ENCODE measurements at places on chromosomes 7 and 10.

GRCh38 chr7:97506728-97507127, 225.2 kb upstream of the TAC1 start:
- DNase-seq = no peak

DNA sequence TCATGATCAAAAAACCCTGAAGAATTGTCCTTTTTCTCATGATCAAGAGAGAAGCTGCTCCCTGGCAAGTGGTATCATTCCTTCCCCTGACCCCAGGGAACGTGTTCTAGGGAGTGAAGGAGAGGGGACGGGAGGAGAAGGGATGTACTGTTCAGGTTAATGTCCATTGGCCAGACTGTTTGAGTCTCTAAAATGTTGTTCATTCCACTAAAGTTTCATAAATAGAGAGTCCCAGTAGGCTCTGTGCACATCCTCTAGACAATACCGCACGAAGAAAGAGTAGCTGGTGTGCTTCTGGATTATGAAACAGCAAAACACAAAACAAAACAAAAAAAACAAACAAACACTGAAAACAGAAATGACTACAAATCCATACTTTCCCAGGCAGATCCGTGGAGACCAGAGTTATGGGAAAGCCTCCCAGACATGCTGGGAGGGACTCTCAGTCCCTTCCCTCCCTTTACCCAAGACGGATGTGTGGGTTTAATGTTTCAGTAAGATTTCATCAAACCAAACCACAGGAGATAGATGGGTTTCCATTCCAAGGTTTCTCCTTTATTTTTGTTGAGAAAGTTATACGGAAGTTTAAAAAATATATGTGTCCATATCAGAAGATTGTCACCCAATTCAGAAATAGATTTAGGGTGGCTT, 66.5 kb upstream of the TNS3 start:
- no peak for DNase-seq

DNA sequence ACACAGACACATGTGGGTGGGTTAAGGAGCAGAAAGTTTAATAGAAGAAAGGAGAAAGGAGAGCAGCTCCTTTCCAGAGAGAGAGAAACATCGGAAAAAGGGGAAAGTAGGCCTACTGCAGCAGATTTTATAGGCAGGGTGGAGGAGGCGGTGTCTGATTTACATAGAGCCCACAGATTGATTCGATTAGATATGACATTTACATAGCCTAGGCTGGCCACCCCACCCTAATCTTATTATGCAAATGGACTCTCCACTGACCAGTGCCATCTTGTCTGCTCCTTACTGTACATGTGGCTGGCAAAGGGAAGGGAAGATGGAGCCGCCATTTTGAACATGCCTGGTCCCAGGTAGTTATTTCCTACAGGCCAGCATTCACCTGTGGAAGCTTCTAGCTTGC, 38.7 kb upstream of the SCIN start:
- no peak for DNase-seq

DNA sequence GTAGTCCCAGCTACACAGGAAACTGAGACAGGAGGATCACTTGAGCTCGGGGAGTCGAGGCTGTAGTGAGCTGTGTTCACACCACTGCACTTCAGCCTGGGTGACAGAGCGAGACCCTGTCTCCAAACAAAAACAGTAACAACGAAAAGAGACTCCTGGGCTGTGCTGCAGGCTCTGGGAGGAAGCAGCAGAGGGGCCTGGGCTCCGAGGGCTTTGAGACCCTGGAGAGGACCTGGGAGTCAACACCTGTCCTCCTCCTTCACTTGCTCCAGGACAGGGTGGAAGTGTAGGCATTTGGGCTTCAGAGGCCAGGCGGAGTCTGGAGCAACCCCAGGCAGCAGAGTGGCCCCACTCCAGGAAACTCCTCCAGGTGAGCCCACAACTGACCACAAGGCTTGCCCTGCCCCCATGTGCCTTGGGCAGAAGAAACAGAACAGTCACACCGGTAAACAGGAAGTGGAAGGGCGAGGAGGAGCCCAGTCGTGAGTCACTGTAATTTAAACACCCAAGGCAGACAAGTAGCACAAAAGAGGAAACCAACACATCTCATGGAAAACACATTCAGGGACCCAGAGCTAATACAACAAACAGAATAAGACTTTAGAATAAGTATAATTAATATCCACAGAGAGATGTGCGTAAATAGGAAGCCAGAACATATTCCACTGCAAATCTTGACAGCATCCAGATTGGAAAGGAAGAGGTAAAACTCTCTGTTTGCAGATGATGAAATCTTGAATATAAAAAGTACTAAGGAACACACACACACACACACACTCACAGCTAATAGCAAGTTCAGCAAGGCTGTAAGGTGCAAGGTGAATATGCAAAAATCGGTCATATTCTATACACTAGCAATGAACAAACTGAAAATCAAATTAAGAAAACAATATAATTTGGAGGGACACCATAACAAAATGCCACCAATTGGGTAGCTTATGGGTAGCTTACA, 20.5 kb upstream of the RASGEF1A start:
- no peak for DNase-seq

DNA sequence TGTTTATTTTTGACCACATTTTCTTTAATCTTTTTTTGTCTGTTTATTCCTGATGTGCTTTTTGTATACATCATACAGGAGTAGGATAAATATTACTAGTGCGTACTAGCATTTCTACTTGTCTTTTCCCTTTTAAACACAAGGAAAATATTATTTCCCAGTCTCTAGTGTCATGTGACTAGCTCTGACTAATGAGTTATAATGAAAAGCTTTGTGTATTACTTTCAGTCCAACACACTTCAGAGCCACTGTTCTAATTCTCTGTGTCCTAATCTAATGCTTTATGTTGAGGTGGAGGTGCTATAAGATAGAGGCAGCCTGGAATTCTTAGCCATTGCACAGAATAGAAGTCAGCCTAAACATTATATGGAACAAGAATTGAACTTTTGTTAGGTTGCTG, 65.0 kb upstream of the RAB18 start:
- no peak for DNase-seq

- DNase-seq = no peak
Observed at GRCh38 chr10:37619336-37619735, 238.1 kb downstream of the ZNF248 start.

DNA sequence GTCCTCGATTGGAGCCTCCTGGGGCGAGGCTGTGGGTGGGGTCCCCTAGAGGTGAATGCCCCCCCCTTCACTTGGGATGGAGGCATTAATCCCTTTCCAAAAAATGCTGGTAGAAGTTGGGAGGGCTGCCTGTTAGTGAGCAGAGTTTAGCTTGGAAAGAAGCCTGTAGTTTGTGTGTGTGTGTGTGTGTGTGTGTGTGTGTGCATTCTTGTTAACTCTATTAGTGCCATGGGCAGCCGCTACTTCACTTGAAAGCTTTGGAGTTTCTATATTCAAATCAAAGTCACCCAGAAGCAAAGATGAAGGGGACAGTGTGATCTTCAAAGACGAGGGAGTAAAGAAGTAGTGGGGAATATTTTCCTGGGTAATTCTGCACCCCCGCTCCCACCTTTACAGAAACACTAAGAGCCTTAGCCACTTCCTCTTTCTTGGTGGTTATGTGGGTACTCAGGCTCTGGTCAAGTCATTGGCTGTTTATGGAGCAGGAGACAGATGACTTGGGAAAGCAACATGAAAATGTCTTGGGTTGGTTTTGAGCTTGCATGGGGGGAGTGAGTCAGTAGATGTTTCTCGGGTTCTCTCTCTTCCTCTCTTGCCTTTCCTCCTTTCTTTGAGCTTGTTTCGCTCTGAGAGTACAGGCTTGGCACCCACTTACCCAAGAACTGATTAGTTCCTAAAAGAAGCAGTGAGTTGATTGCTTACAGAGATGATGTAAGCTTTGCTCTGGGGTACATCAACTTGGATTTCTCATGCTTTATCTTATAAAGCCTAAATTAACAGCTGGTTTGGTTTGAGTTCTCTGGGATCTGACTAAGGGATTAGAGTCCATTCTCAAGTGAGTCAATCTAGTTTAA, 35.9 kb downstream of the TCF7L2 start:
- DNase-seq = no peak

- DNase-seq = no peak
Observed at GRCh38 chr7:151821226-151821625, 55.7 kb downstream of the PRKAG2 start.

- DNase-seq = no peak
Observed at GRCh38 chr10:103244666-103245271, 918 bp upstream of the RPEL1 start.

- no peak for DNase-seq
Observed at GRCh38 chr7:69961436-69961835, 363.2 kb downstream of the AUTS2 start.

DNA sequence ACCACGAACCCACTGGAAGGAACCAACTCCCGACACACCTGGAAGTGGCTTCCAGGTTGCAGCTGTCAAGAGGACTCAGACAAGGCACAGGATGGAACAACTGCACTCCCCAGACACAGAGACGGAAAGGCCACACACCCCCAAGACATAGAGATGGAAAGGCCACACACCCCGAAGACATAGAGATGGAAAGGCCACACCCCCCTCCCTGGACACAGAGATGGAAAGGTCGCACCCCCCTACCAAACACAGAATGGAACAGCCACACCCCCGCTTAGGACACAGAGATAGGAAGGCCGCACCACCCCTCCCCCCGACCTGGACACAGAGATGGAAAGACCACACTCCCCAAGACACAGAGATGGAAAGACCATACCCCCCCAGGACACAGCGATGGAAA, 7.6 kb downstream of the ZNF511 start:
- no peak for DNase-seq

GRCh38 chr10:102791754-102792395, 45.3 kb downstream of the CYP17A1 start:
- DNase-seq = no peak

- DNase-seq = no peak
Observed at GRCh38 chr7:20238754-20239324, 21.7 kb upstream of the MACC1 start.

DNA sequence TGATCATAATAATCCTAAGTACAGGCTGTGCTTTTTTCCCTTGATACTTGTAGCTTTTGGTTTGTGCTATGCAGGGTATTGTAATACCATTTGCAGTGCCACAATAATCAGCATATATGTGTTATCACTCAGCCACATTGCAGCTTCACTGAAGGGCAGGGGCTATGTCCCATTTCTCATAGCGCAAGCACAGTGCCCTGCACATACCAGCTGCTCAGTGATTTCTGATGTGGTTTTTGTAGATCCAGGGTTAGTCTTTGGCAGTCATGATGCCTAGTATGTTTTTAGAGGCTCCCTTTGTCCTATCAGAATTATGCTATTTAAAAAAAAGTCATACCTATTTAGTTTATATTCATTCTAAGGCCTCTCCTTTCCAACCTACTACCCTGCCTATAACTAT, 25.8 kb downstream of the MET start:
- no peak for DNase-seq

DNA sequence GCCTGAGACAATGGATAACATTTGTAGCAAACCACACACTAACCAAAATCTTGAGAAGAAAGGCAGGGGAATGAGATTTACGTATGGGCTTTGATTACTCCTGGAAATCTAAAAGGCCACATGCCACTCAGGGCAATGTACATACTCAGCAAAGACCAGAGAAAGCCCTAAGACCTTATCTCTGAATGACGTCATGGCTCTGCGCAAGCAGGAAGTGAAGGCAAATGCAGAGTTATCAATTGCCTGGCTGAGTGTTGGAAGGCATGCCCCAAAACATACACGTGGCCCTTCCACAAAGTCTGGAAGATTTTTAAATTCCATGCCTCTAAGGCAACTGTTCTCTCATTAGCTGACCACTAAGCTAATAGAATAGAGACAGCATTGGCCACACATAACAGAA, 90.9 kb upstream of the NRBF2 start:
- no peak for DNase-seq

DNA sequence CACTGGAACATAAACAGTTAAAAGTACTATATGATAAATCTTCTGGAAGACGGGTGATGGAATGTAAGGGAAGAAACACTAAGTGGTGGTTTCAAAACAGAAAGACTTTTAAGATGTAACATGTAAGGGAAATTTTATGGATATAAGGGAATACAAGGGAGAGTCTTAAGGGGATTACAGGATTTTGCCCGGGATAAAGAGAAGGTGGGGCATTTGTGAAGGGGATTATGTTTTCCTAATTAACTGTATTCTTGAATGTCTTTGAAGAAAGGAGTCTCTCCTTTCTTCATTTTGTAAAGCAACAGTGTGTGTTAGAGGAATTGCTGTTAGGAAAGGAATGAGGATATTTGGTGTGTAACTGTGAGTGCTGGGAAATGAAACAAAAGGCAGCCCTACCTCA, 745.2 kb downstream of the AUTS2 start:
- DNase-seq = no peak

DNA sequence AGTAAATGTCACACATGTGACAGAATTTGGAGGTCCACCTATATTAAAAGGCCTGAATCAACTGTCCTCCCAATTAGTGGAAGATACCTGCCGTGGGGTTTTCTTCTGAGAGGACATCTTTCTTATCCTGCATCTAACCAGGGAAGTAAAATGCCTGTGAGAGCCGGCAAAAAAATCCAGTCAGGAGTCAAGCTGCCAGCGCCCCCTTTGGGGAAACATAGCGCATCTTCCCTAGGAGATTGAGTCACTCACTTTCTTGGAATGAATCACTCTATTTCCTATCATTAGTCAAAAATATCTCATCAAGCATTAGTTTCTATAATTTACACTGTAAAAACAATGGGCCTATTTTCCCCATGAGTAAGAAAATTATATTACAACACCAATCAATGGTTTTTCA, 66.4 kb upstream of the ANK3 start:
- DNase-seq = no peak

GRCh38 chr10:130198651-130199050, 62.5 kb downstream of the GLRX3 start:
- no peak for DNase-seq

- no peak for DNase-seq
Observed at GRCh38 chr7:17786314-17786852, 153.9 kb downstream of the SNX13 start.

- DNase-seq = no peak
Observed at GRCh38 chr7:155382802-155383171, 75.1 kb upstream of the EN2 start.

- no peak for DNase-seq
Observed at GRCh38 chr7:148060724-148061123, 529.8 kb upstream of the C7orf33 start.

- DNase-seq = no peak
Observed at GRCh38 chr10:17407047-17407446, 47.3 kb downstream of the ST8SIA6 start.

DNA sequence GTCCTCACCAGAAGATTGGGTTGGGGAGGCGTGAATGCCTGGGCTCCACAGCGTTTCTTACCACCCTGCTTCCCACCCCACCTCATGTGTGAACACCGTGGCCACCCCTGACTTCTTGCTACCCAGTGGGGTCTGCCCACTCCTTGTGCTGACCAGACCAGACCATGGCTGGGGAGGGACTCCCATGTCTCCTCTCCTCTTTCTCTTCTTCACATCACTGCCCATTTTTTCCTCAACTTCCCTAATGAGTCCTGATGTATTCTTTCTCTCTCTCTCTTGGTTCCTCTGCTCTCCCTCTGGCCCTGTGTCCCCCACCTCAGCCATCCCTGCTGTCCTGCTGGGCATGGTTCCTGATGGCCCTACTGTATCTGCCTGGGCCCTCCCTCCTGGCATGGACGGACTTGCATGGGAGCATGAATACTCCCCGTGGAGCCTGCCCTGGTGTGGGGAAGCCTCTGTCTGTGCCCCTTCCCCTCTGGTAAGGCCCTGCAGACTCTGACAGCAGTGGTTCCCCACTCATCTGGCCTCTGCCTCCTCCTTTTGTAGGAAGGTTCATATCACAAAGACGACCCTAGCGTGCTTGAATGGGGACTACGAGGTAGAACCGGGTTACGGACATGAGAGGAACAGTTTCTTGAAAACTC, 85.5 kb downstream of the ADCY1 start:
- no peak for DNase-seq

- no peak for DNase-seq
Observed at GRCh38 chr10:70118196-70118595, 14.4 kb downstream of the AIFM2 start.

GRCh38 chr7:70935311-70935710, 196.6 kb upstream of the GALNT17 start:
- DNase-seq = no peak
